ENCODE measurements at places on chromosomes 7 and 10. TPM values are rescaled to one million over a fixed set of nuclear protein-coding genes. Genes with fewer than 3 reads are reported as not detected.

The HPSE2 gene
- not detected for total RNA-seq

The GPR15LG gene
- total RNA-seq, result 6.8 TPM

The C10orf53 gene
- total RNA-seq, result not detected

The POLD2 gene
- 58.9 TPM for total RNA-seq

The CAMK2B gene
- 0.20 TPM for total RNA-seq

The THAP5 gene
- 20.3 TPM for total RNA-seq

The MALSU1 gene
- 55.3 TPM for total RNA-seq

The GPC2 gene
- total RNA-seq, result 1.6 TPM

The PTPRE gene
- 9.9 TPM for total RNA-seq

The SCD gene
- total RNA-seq, result 189 TPM

The TDRD1 gene
- 8.1 TPM for total RNA-seq

The OPN1SW gene
- total RNA-seq, result not detected

The KMT2E gene
- total RNA-seq, result 139 TPM

The ABCB4 gene
- total RNA-seq, result 2.9 TPM

The NANOS1 gene
- total RNA-seq, result 2.5 TPM

The PKD2L1 gene
- not detected for total RNA-seq

The TMEM120A gene
- total RNA-seq, result 17.9 TPM
